ENCODE measurements at places on chromosomes 3 and 15.

GRCh38 chr3:172018364-172018763 is 21.0 kb upstream of the FNDC3B start:
- DNase-seq: no peak

DNA sequence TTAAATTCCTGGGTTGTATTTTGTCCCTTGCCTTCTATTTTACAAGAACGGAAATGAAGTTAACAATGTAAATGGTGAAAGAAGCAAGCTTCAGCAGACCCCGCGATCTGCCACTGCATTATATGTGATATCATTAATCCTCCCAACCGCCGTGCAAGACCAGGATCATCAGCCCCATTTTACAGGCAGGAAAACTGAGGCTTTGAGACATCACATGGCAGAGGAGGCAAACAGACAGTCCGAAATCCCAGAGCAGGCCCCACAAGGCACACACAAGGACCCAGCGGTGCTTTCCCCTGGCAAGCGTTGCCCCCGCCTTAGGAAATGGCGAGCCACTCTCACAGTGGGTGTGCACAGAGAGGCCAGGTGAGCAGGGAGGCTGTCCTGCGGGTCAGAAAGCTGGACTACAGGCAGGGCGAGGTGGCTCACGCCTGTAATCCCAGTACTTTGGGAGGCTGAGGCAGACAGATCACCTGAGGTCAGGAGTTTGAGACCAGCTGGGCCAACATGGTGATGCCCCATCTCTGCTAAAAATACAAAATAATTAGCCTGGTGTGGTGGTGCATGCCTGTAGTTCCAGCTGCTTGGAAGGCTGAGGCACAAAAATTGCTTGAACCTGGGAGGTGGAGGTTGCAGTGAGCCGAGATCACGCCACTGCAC is 16.2 kb downstream of the FGD5 start:
- no peak for DNase-seq

DNA sequence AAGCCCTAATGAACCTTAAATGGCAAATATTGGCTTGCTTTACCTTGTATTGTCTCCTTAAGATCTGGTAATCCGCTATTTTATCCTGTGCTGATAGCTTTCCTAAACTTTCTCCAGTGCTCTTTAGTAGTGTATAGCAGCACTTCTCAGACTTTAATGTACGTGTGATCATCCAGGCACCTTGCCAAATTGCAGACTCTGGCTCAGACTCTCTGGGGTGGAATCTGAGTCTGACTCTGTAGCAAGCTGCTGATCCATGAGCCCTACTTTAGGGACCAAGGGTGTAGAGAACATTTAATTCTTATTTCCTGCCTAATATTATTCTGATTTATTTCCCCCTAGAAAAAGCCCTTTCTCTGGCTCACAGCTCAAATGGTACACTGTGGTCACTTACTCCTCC is 518.8 kb upstream of the ZNF385D start:
- no peak for DNase-seq

DNA sequence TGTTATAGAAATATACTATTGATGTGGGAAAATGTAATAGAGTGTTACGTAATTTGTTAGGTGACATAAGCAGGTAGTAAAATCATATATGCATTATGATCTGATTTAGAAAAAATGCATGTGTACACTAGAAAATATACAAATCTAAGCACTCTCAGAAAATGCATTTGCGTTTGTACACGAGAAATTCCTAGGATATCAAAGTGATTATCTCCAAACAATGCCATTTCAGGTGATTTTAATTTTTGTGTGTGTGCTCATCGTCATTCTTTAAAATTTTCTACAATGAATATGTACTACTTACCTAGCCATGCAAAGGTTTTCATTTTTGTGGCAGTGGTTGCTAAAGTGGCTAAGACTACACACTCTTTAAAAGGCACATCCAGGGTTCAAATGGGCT is 140.8 kb upstream of the RAD18 start:
- DNase-seq: no peak

DNA sequence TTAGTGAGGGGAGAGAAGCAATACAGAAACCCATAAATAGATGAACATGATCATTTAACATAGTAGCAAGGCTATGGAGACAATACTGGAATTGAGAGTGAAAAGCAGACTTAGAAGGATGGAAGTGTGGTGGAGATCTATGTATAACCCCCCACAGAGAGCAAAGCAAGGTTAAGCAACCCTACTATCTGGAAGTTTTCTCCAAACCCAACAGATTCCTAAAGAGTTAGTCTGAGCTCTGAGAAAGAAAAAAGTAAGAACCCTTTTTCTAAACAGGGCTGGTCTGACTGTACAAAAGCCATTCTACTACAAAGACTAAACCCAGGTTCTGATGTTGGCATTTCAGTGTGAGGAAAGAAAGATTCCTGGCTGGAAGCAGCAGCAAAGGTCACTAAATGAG is 153.2 kb downstream of the WNT5A start:
- DNase-seq: no peak

- no peak for DNase-seq
Observed at GRCh38 chr3:53346922-53347260, 452 bp downstream of the DCP1A start.

DNA sequence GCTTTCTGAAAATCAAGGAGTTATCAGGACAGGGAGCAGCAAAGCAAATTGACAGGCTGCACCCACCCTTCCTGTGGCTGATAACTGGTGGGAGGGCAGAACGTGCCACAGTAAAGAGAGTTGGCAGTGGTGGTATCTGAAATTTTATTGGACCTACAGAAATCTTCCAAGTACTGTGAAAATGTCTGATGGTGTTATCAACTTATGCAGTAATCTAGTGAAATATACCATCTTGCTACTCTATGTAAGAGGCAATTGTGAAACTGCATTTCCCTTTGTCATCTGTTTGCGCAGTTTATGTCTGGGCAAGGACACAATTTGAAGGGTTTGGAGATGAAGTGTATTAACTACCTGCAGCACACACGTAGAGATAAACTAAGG is 1.5 kb downstream of the PLCL2 start:
- no peak for DNase-seq

GRCh38 chr15:39075756-39076341 is 505.0 kb upstream of the THBS1 start:
- DNase-seq: no peak

GRCh38 chr15:92954578-92954977 is 54.5 kb downstream of the CHD2 start:
- peak; percentile 15 for DNase-seq

DNA sequence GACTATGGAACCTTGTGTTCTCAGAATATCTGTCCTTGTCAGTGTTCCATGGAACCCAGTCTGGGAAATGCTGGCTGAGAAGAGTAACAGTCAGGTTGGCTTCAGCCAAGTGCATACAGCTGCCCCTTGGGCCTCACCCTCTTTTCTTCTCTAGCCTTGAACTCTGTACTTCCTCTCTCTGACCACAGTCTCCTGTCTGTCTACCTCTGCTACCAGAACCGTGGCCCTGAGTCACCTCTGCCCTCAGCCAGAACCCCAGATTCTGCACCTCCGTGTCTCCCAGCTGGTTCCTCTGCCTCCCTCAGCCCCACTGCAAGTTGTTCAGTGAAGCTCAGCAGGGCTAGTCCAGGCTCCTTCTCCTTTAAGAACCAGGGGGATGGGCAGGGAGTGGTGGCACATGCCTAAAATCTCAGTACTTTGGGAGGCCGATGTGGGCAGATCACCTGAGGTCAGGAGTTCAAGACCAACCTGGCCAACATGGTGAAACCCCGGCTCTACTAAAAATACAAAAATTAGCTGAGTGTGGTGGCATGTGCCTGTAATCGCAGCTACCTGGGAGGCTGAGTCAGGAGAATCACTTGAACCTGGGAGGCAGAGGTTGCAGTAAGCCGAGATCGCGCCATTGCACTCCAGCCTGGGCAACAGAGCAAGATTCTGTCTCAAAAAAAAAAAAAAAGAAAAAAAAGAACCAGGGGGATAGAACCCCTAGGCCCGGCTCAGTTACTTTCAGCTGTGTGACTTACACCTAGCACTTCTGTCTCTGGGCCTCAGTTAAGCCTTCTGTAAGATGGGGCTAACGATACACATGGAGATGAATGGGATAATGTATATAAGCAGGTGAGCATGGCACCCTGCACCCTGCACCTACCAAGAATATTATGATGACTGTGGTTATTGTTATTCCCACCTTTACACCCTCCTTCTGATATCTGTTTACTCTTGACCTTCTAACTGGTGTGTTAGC is 24.3 kb upstream of the TATDN2 start:
- no peak for DNase-seq

DNA sequence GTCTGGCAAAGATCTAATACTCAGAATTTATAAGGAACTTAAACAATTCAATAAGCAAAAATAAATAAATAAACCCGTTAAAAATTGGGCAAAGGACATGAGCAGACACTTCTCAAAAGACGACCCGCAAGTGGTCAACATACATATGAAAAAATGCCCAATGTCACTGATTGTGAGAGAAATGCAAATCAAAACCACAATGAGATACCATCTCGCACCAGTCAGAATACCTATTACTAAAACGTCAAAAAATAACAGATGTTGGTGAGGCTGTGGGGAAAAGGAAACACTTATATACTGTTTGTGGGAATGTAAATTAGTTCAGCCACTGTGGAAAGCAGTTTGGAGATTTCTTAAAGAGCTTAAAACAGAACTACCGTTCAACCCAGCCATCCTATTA is 188.0 kb upstream of the MRPL3 start:
- DNase-seq: no peak

- no peak for DNase-seq
Observed at GRCh38 chr3:155194973-155195957, 98.2 kb downstream of the STRIT1 start.

GRCh38 chr3:61925721-61926120 is 364.4 kb downstream of the PTPRG start:
- no peak for DNase-seq

DNA sequence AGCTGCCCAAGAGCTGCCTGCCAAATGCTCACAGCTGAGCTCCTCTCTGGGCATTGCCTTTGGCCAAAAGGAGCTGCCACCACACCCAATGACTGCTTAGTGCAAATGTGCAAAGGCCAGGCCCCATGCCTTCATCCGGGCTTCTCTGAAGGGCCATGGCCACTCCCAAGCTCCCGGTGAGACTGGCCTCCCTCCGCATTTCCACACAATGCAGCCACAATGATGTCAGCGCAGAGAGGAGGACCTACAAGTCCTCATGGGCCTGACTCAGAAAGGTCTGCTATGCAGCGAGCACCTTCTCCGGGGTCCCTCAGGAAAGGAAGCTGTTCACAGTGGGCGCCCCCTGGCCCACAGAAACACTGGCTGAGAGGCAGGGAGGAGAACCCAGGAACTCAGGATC is 12.7 kb downstream of the OXTR start:
- DNase-seq: no peak

GRCh38 chr3:119781330-119782198 is at the start of gene NR1I2:
Gene NR1I2 (plus strand): TSS chr3:119782101.
- DNase-seq: no peak

- DNase-seq: no peak
Observed at GRCh38 chr3:83039422-83039821, 1278.0 kb upstream of the GBE1 start.

GRCh38 chr3:53921296-53921695 is 29.6 kb upstream of the SELENOK start:
- no peak for DNase-seq
